HAP-1 (cell line): ENCODE measurements at places on chromosomes 3 and 15.
A peak's percentile ranks its signal among the peaks of the same experiment; 100 is the strongest.

- no peak for DNase-seq
Measured at GRCh38 chr15:94279736-94280135, 48.4 kb downstream of the MCTP2 start.

- no peak for DNase-seq
Measured at GRCh38 chr3:133393691-133394474, 6.0 kb upstream of the BFSP2 start.

DNA sequence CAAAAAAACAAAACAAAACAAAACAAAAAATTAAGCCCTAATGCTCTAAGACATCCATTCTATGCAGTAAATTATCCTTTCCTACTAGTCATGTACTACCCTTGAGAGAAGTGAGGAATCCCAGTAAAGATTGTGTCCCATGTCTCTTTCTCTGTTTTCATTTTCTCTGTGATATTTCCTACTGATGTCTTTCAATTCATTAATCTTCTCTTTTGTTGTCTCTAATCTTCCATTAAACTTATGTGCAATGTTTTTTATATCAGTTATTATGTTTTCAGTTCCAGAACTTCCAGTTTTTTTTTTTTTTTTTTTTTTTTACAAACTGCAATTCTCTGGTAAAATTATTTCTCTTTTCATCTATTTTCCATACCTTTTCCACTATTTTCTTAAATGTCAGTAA, 44.1 kb upstream of the SLC12A8 start:
- no peak for DNase-seq

GRCh38 chr3:185717121-185717520, 107.7 kb downstream of the IGF2BP2 start:
- no peak for DNase-seq

DNA sequence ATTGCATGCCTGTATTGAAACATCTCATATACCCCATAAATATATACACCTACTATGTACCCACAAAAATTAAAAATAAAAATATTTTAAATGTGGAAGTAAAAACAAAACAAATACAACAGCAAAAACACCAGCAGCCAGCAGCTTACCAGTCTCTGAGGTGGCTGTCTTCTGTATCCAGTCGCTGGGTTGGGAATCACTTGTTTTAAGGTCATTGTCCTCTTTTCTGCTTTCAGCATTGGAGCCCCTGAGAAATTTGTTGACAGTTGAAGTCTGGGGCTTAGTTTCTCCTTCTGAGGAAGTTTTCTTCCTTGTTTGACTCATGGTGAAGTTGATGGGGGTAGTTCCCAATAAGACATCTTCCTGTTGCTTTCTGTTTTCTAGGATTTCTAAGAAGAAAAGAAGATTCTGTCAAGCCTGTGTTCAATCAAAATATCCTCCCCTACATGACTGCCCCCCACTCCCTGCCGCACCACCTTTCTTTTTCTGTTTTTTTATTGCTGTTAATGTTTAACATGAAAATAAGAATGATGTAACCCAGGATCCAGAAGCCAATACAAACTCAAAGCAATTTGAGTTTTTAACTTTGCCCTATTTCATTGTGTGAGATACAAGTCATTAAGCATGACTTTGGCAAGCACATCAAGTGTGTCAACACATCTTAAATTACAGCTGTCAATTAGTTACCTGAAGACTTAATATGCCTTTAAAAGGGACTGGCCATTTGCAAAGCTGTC, at the start of gene LRRC31:
TSS of gene LRRC31 (minus strand) at position 452 of the 737 bp plus-strand sequence. CDS start at position 324, 128 bp downstream.
- DNase-seq = peak; percentile 86

GRCh38 chr3:172142864-172143451, 103.6 kb downstream of the FNDC3B start:
- DNase-seq = no peak

DNA sequence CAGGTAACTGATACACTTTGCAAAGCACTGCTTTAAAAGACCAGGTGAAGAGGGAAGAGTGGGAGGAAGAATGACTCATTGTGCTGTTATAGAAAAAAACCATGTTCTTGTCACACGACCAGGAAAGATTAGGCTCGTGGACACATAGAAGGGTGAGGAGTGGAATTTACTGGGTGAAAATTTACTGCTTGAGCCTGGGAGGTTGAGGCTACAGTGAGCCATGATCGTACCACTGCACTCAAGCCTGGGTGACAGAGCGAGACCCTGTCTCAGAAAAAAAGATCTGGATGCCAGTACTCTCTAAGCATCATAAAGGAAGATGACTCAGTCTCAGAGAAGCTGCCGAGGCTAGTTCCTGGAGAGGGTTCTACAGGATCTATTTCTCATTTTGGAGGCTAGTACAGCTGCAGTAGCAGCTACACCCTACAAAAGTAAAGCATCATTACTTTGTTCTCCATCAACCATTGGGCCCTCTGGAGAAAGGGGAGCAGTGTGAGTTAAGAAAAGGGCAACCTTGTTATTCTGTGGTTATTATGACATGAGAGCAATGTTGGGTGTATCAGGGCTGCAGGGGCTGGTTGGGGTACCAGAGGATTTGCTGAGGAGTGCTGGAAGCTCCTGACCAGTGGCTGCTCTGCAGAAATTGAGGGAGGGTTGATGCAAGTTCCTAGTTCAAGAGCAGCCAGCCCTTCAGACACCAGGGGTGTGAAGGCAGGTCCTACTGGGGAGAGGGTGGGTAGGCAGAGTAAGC, 75.4 kb downstream of the CMTM8 start:
- no peak for DNase-seq

GRCh38 chr3:133884887-133885711, 10.6 kb downstream of the RAB6B start:
- DNase-seq = no peak

DNA sequence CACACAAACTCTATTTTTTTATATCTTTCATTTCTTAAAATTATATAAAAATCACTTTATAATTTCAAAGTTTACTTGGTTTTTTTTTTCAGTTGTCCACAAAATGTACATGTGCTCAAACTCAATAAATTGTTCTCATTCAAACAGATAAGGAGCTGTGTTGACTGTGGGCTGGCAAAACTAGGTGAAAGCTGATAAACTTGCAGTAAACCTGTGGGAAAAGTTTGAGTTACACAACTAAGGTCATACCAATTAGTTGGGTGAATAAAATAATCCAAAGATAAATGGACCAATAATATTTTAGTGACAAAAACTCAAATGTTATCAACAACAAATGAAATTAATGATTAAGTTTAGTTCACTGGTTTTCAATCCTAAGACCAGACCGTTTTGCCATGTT, 12.6 kb upstream of the UPK1B start:
- DNase-seq = no peak

GRCh38 chr3:54356261-54357045, 234.1 kb downstream of the CACNA2D3 start:
- DNase-seq = no peak
